ENCODE measurements at places on chromosomes 7 and 10.

GRCh38 chr7:76149847-76150691, 51.6 kb upstream of the SRRM3 start:
- DNase-seq, result no peak

DNA sequence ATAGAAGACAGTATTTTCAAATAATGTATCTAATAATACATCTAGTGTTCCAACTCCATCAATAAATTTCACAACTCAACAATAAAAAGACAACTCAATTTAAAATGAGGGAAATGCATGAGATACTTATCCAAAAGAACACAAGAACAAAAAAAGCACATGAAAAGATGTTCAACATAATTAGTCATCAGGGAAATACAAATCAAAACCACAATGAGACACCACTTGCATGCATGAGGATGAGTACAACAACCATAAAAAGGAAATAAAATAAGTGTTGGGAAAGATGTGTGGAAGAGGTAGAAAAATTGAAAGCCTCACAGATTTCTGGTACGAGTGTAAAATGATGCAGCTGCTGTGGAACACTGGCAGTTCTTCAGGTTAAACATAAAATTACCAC, 111.6 kb upstream of the PTPRZ1 start:
- DNase-seq, result no peak

DNA sequence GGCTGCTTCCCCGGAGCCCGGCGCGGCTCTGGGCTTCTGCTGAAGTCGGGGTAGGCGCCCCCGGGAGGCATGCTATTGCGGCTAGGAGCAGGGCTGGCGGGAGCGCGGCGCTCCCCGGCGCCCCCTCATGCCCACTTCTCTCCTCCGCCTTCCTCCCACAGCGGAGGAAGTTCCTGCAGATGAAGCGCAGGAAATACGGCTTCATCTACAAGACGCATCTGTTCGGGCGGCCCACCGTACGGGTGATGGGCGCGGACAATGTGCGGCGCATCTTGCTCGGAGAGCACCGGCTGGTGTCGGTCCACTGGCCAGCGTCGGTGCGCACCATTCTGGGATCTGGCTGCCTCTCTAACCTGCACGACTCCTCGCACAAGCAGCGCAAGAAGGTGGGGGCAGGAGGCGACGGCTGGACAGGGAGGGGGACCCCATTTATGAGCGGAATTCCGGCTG, 479 bp downstream of the CYP26A1 start:
- no peak for DNase-seq

GRCh38 chr10:119657725-119658124, 6.5 kb downstream of the BAG3 start:
- DNase-seq, result no peak

- DNase-seq, result no peak
Observed at GRCh38 chr10:124392626-124393342, 25.9 kb downstream of the OAT start.

DNA sequence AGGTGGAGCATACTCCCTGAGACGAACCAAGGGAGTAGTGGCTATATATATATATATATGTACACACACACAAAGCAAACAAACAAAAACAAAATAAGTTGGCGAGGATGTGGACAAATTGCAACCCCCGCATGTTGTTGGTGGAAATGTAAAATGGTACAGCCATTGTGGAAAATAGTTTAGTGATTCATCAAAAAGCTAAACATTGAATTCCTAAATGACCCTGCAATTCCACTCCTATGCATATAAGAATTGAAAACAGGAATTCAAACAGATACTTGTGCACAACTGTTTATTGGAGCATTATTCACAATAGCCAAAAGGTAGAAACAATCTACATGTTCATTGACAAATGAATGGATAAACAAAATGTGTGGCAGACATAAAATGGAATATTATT, 407.9 kb downstream of the KCNMA1 start:
- no peak for DNase-seq

GRCh38 chr7:44145969-44146911, 5.1 kb upstream of the MYL7 start:
- DNase-seq, result peak; percentile 49

- no peak for DNase-seq
Observed at GRCh38 chr10:59622320-59623132, 87.1 kb downstream of the SLC16A9 start.

- DNase-seq, result no peak
Observed at GRCh38 chr10:8539056-8539455, 484.6 kb downstream of the GATA3 start.

DNA sequence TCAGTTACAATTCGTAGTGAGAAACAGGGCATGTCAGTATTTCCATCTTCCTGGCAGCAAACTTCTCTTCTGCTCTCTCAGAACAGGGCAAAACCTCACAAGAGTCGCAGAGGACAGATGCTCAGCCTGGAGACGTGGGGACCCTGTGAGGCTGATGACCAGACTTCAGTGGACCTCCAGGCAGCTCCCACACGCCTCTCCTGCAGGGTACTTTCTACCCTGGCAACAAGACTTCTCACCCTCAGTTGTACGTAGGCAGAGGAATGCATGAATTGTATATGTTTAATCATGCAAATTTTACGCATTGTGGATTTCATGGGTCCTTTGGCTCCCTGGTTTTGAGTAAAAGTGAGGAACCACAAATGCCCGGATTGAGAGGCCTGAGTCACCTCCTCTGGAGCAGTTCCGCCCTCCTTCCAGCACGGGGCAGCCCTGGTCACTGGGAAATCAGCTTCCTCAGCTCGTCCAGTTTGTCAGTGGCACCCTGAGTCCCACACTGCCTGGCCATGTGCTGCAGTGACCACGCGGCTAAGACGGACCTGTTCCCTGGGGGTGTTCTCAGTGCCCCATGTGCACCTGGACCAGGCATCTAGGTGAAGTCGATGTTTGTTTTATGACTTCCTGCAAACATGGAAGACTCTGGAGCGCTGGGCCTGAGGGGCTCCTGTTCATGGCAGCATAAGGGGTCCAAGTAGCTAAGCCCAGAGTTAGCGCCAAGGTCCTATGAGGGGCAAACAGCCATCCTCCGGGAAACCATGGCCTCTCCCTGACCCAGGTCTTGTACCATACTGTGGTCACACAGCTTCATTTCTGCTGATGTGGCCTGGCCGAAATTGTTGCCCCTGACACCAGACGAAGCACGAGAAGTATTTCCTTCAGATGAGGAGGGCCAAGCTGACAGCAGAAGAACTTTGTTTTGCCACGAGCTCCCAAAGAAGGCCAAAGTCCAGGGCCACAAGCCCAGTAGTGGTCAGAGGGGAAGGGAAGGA, 165.1 kb downstream of the TNS3 start:
- DNase-seq, result no peak

DNA sequence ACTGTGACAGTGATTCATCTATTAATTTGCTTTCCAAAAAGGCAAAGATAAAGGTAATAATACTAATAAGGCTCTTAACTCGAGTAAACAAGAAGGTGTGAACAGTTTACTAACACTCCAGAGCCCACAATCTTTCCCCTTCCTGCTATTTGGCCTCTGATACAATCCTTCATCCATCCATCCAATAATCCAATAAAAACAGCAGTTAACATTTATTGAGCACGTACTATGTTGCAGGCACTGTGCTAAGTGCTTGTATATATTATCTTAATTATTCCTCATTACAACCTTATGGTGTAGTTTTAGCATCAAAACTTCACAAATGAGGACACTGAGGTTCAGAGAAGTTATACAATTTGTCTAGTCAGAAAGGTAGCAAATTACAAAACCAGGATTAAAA, 49.5 kb downstream of the EZH2 start:
- no peak for DNase-seq

DNA sequence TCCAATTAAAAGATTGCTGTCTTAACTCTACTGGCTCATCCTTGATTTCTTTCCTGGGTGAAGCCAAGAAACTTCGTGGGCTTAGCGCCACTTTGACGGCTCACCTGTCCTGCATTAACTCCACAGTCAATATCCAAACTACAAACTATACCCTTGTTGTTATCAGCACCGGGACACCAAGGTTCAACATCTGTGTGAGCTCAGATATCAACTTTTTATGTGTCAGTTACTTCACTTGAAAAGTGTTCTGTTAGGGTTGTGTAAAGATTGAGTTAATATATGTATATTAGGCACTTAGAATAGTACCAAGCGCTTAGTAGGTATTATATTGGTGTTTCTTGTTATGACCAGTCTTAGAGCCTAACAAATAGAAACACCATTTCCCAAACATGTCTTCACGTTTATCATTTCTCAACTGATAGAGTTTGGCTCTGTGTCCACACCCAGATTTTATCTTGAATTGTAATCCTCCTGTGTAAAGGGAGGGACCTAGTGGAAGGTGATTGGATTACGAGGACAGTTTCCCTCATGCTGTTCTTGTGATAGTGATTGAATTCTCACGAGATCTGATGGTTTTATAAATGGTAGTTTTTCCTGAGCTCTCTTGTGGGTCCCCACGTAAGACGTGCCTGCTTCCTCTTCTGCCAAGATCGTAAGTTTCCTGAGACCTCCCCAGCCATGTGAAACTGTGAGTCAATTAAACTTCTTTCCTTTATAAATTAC, 19.0 kb upstream of the ST8SIA6 start:
- DNase-seq, result no peak

DNA sequence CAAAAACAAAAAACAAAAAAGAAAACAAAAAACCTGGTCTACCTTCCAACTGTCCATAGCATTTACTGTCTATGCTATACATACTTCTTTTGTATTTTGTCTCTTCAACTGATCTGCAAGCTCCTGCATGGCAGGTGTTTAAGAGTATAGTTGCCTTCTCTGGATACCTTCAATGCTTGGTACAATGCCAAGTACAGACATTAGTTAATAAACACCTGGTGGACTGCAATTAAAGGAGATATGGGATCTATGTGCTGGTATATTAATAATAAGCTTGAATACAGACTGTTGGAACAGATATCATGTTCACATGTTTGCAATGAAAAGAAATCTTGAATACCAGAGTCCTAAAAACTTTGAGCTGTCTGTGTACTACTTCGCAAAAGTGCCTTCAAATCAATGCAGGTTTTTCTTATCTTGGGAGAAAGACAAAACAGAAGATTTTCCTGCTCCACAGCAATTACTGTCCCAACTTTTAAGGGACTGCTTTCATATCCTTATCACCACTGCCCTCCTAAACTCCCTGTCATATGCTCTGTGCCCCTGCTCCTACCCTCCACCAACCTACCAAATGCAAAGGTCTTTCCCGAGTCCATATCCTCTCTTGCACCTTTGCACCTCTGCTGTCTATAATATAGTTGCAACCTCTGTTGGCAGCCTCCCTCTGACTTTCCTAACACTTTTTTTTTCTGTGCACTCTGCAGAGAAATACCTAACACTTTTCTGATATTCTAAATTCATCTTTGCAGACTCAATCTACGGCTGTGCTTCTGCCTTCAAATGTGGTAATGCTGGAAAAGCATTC, 85.1 kb downstream of the DNMBP start:
- no peak for DNase-seq

DNA sequence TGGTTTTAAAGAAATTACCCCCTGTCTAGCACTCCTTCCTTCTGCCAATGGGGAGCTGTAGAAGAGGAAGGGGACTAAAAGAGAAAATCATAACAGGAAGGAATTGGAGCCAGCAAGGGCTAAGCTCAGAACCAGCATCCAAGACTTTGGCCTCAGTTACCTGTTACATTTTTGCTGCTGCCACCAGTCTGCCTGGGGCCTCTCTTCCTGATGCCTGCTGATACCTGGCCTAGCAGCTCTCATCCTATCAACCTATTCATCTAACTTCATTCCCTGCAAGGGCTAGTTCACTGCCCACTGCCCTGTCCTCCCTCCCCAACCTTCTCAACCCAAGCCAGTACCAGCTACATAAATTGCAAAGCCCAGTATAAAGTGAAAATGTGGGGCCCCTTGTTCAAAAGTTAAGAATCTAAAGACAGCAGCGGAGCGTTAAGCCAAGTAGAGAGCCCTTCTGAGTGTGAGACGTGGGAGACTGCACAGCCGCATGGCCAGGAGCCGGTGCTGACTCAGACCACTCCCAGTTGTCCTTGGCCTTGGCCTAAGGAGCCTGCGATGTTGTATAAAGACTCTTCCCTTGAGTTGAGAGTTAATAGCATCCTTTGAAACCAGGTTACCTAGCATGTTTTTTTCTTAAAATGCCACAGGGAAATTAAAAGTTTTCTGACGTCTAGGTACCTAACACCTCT, 13.2 kb upstream of the AOC1 start:
- DNase-seq, result no peak

DNA sequence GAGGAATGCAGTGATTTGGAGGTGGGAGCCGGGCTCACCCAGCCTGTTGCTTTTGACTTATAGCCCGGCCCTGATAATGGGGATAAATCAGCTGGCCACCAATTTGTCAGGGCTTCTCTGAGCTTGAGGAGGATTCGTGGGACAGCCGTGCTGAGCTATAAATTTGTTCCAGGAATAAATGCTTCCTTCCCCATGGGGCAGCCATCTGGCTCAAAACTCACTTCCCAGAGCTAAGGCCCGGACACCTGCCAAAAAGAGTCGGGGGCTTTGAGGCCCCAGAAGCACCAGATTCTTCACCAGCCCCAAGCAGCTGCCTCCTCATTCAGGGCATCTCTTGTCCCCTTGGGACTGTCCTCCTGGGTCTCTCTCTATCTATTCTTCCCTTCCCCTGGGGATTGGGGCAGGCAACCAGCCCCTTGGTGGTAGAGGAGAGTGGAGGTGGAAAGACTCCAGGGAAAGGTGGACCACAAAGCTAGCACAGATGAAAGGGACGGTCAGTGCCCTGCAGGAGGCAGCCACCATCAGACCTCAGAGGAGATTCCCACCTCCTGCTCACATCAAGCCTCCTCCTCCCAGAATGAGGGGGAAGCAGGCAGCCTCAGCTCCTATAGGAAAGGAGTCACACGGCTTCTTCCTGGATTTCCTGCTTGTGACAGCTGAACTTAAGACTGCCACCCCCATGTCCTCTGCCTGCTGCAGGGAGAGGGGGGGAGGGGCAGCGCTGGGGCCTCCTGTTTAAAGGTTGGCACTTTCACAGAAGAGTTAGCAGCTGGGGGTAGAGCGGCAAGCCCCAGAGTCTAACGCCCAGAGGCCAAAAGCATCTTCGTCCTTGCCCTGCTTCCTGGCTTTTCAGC, 44.2 kb upstream of the LRRC4 start:
- DNase-seq, result no peak

- peak; percentile 57 for DNase-seq
Observed at GRCh38 chr10:132961787-132962622, 19.6 kb upstream of the CFAP46 start.

DNA sequence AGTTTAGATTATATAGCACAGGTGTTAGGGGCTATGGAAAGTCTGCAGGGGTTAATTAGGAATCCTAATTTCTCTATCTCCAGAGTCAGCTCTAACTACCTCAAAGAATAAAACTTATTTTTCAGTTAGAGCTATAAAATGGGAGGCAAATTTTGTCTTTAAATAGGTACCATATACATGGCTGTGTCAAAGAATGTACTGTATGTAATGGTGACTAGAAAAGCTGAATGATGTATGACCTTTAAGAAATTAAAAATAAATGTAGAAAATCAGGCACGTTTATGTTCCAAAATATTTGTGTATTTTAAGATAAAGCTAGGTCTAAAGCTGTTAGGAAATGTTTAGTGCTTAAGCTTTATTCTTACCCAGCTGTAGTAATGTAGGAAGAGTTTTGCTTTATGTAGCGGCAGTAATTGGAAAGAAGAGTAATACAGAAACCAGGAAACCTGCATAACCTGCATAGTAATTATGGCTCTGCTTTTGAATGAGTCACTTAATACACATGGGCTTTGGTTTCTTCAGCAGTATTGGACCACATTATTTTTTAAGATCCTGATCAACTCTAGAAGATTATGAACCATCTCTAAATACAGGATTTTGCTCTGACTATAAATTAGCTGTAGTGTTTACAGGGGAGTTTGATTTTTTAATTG, 85.0 kb downstream of the KMT2E start:
- DNase-seq, result no peak

- DNase-seq, result no peak
Observed at GRCh38 chr10:67621834-67622233, 74.2 kb downstream of the CTNNA3 start.

- no peak for DNase-seq
Observed at GRCh38 chr10:15489431-15489830, 118.3 kb upstream of the FAM171A1 start.

GRCh38 chr7:80833289-80834268, 85.3 kb downstream of the SEMA3C start:
- DNase-seq, result no peak

Data from stimulated activated CD4-positive, alpha-beta T cell treated with anti-CD3 and anti-CD28 coated beads, Interleukin-15, amount 100 ng/mL, for 1 hour (primary cell).